Vagina (tissue), 2 donors: ENCODE measurements at places on chromosomes 12 and 14.

DNA sequence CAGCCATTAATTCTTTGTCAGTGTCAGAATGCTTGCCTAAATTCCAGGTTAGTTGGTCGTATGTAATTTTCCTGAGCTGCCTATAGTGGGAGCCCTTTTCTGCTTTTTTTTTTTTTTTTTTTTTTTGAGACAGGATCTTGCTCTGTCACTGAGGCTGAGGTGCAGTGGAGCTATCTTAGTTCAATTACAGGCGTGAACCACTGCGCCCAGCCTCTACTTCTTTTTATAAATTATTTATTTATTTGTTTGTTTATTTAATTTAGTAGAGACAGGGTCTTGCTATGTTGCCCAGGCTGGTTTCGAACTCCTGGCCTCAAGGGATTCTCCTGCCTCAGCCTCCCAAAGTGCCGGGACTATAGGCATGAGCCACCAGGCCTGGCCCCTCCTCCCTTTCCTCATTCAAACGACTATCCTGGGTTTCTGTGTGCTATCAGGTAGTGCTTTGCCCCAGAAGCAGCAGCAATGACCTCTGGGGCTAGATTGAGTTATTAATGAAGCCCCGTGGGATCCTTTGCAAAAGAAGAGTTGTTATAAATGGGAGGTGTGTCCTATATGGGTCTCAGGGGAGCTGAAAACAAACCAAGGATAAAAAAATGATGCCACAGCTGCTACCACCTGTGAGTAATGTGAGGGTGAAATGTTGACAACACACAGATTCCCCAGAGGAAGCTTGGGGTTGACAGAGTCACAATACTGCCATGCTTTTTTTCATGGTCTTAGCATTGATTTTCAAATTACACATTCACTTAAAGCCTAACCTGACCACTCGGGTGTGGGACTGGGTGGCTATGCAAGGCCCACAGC lies 34.6 kb upstream of the NFKBIA start:
- H3K36me3 ChIP-seq, result no peaks in the 10 kb centered on the region
- no peaks in the 10 kb centered on the region for H3K4me1 ChIP-seq
- no peak overlapping the region for H3K4me3 ChIP-seq
- no peak overlapping the region for H3K27ac ChIP-seq
- no peaks in the 10 kb centered on the region for H3K27me3 ChIP-seq

DNA sequence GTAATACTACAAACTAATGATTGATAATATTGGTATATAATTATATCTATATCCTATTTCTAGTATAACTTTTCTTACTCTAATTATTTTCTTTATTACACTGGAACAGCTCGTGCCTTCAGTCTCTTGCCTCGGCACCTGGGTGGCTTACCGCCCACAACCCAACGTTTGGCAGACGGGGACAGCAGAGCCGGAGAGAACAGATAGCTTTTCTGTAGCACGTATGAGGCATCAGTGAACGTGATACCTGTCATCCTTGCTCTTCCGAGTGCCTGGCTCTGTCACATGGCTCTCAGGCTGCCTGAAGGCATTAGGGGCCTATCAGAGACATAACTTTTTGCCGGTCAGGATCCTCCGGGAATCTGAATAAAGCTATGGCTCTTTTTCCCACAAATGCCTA lies 5.5 kb downstream of the PUS1 start:
- peaks cover 15% of the 10 kb centered on the region for H3K4me1 ChIP-seq
- H3K4me3 ChIP-seq, result no peak overlapping the region
- H3K27me3 ChIP-seq, result no peaks in the 10 kb centered on the region
- no peak overlapping the region for H3K27ac ChIP-seq

DNA sequence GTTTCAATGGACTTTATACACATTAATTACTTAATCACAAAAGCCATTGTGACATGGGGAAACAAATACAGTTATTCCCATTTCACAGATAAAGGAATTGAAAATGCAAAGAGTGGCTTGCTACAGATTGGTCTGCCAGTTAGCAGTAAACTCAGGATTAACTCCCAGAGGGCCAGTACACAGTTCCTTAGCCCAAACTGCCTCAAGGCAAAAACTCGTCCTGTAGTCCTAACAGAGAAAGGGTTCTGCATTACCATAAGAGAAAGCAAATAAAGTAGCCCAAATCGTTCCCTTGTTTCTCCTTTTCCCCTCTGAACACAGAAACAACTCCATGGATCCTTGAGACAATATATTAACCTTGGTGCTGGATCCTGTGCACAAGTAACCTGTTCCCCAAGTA lies 274.4 kb downstream of the LRIG3 start:
- H3K4me1 ChIP-seq, result peaks cover 15% of the 10 kb centered on the region
- no peaks in the 10 kb centered on the region for H3K27me3 ChIP-seq
- no peak overlapping the region for H3K4me3 ChIP-seq
- no peak for DNase-seq
- H3K27ac ChIP-seq, result no peak overlapping the region
- no peaks in the 10 kb centered on the region for H3K36me3 ChIP-seq

GRCh38 chr14:69673578-69674305 lies 62.3 kb downstream of the SUSD6 start:
- H3K27me3 ChIP-seq, result peaks cover 3% of the 10 kb centered on the region
- DNase-seq, result no peak
- no peaks in the 10 kb centered on the region for H3K36me3 ChIP-seq
- peaks cover 50% of the 10 kb centered on the region for H3K4me1 ChIP-seq
- H3K4me3 ChIP-seq, result no peak overlapping the region

GRCh38 chr12:31006416-31007152 lies 67.1 kb upstream of the DDX11 start:
- H3K27ac ChIP-seq, result no peak overlapping the region
- no peak overlapping the region for H3K4me3 ChIP-seq
- H3K36me3 ChIP-seq, result no peaks in the 10 kb centered on the region
- no peak for DNase-seq
- peaks cover 3% of the 10 kb centered on the region for H3K4me1 ChIP-seq

- H3K27ac ChIP-seq, result peak overlapping the region; percentile 79
- peak; percentile 88 for DNase-seq
- no peaks in the 10 kb centered on the region for H3K36me3 ChIP-seq
- peaks cover 19% of the 10 kb centered on the region for H3K4me1 ChIP-seq
- H3K4me3 ChIP-seq, result peak overlapping the region; percentile 87
These were observed 618 bp downstream of the RNF34 start for GRCh38 chr12:121400332-121401139.

GRCh38 chr12:110862329-110862728 lies 15.5 kb downstream of the CCDC63 start:
- H3K4me3 ChIP-seq, result no peak overlapping the region
- H3K27ac ChIP-seq, result no peak overlapping the region
- DNase-seq, result no peak
- no peaks in the 10 kb centered on the region for H3K4me1 ChIP-seq

- H3K27me3 ChIP-seq, result no peaks in the 10 kb centered on the region
- peaks cover 6% of the 10 kb centered on the region for H3K4me1 ChIP-seq
- no peak overlapping the region for H3K4me3 ChIP-seq
- no peak overlapping the region for H3K27ac ChIP-seq
- no peak for DNase-seq
- H3K36me3 ChIP-seq, result no peaks in the 10 kb centered on the region
These were observed 33.1 kb downstream of the IRF2BPL start for GRCh38 chr14:76995279-76996035.

DNA sequence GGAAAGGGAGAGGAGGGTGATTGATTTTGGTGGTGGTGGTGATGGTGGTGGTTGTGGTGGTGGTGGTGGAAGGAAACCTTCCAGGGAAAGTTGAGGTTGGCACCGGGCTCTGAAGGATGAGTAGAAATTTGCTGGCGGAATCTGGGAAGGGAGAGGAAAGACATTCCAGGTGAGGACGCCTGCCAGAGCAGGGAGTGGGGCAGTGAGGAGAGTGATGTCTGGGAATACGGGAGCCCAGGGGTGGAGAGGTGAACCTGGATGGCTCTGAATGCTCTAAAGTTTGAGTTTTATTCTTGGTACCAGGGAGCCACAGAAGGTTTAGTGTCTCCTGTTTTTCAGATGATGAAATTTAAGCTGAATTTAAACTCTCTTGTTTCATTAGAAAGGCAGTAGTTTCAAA lies 16.0 kb downstream of the CHST11 start:
- no peak overlapping the region for H3K27ac ChIP-seq
- H3K4me3 ChIP-seq, result no peak overlapping the region
- peaks cover 11% of the 10 kb centered on the region for H3K4me1 ChIP-seq
- DNase-seq, result no peak
- no peaks in the 10 kb centered on the region for H3K27me3 ChIP-seq

DNA sequence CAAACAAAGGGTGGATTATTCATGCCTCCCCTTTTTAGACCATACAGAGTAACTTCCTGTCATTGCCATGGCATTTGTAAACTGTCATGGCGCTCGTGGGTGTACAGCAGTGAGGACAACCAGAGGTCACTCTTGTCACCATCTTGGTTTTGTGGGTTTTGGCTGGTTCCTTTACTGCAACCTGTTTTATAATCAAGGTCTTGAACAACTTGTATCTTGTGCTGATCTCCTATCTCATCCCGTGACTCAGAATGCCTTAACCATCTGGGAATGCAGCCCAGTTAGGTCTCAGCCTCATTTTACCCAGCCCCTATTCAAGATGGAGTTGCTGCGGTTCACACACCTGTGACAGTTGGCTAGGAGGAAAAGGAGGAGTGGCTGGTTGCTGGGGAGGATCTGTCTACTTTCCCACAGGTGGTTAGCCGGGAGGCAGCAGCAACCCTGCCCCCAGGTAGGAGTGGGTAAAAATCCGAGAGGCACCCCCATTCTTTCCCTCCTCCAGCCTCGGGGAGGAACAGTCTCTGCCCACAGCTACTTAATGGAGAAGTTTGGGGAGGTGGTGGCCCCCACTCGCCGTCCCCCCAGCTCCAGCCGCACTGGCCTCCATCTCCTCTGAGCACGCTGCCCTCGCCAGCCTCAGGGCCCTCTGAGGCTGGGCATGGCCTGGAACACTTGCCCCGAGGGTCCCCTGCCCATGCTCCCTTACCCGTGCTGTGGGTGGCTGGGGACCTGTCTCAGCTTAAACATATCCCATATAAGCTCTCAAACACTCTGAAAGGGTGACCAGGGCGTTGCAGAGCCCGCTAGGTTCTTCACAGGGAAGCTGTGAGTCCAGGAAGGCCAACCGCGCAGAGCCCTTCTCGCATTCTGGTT lies 41.7 kb downstream of the SMIM41 start:
- H3K4me3 ChIP-seq, result no peak overlapping the region
- no peak overlapping the region for H3K27ac ChIP-seq
- no peaks in the 10 kb centered on the region for H3K27me3 ChIP-seq
- H3K4me1 ChIP-seq, result peaks cover 7% of the 10 kb centered on the region
- peak; percentile 95 for DNase-seq

DNA sequence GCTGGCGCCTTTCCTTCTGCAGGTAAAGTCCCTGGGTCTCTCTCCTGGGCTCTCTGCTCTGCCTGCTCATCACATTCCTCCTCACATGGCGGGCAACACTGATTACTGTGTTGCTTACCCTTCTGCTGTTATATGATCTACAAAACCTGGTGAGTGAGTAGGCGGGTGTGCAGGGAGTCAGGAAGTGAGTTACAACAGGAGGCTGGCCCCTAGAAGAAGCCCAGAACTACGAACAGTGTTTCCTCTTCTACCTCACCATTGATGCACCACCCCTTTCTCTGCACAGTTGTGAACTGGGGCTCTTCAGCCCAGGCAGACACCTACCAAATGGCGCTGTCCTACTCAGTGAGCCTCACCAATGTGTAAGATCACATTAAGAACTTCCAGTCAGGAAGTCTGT lies 4.9 kb upstream of the KLHL33 start:
- H3K36me3 ChIP-seq, result no peaks in the 10 kb centered on the region
- no peak for DNase-seq
- no peaks in the 10 kb centered on the region for H3K4me1 ChIP-seq
- no peaks in the 10 kb centered on the region for H3K27me3 ChIP-seq
- H3K4me3 ChIP-seq, result no peak overlapping the region

DNA sequence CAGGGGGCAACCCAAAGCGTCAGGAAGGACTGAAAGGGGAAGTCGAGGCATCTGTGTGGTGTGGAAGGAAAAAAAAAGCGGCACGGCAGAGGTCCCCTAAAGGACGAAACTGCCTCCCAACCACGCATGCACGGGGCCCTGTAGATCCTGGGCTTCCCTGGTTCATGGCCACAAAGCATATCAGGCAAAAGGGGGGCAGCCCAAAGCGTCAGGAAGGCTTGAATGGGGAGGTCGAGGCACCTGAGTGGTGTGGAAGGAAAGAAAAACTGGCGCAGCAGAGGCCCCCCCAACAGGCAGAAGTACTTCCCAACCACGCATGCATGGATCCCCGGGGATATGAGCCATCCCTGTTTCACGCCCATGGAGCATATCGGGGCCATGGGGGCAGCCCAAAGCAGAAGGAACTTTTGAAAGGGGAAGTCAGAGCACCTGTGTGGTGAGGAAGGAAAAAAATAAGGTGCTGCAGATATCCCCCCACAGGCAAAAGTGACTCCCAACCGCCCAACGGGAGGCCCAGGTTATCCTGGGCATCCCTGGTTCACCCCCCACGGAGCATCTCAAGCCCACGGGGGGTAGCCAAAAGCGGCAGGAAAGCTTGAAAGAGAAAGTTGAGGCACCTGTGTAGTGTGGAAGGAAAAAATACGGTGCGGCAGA lies 581.2 kb downstream of the ALG10 start:
- H3K36me3 ChIP-seq, result no peaks in the 10 kb centered on the region
- H3K27ac ChIP-seq, result no peak overlapping the region
- no peaks in the 10 kb centered on the region for H3K27me3 ChIP-seq
- no peaks in the 10 kb centered on the region for H3K4me1 ChIP-seq
- DNase-seq, result no peak

- H3K36me3 ChIP-seq, result peaks cover 4% of the 10 kb centered on the region
- no peak for DNase-seq
- peaks cover 1% of the 10 kb centered on the region for H3K4me1 ChIP-seq
- H3K27ac ChIP-seq, result no peak overlapping the region
These were observed 7.7 kb downstream of the FOS start for GRCh38 chr14:75286313-75286712.

DNA sequence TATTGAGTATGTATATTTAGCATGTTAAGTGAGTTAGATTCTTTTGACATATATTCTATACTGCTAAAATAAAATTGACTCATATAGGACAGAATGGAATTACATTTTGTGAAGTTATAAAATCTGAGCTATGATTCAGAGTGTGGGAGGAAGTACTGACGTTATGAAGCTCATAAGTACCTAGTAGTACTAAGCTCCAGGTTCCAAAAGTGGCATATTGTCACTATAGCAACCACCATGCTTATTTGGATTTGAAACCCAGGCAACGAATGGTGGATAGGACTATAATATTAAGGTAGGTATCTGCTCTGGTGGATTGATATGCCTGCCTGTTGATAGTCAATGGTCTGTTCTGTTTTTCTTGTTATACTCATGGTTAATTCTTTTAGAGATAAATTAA lies 2.2 kb upstream of the FBXO33 start:
- H3K4me3 ChIP-seq, result no peak overlapping the region
- no peaks in the 10 kb centered on the region for H3K27me3 ChIP-seq
- DNase-seq, result no peak
- no peaks in the 10 kb centered on the region for H3K36me3 ChIP-seq
- no peak overlapping the region for H3K27ac ChIP-seq
- H3K4me1 ChIP-seq, result peaks cover 30% of the 10 kb centered on the region
